ENCODE measurements at places on chromosomes 16 and 17.

DNA sequence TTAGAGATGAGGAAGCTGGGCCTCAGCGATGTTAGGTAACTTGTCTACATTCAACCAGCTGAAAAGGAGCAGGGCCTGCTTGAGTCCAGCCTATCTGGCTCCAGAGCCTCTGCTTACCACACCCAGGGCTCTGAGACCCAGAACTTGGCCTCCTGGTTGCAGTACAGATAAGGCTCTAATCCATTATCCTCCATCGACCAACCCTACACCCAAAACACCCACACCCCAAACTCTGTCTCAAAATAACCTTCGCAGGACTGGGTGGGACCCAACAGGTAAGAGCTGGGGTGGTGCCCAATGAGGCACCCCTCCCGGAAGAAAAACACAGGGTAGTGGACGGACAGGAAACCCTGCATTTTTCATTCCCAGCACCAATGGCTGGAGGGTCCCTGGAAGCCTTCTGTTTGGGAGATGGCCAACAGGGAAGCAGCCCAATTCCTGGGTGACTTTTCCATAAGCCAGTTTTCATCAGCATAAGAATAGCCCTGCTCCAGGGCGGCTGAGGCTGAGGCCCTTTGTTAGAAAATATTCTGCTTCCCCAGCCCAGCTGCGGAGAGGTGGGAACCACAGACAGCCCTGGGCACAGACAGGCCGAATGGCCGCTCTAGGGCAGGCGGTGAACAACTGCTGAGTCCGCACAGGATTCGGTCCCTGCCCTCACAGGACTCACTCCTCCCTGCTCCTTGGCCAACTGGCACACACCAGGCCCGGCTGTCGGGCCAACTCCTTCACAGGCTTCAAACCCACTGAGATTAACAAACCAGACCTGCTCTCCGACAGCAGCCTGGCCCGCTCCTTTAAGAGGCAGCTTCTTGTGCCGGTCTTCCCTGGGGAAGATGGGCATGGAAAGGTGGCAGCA, 9.8 kb downstream of the SMIM5 start:
- DNase-seq: no peak

GRCh38 chr17:68954146-68954896, 871 bp downstream of the ABCA8 start:
- DNase-seq: no peak

DNA sequence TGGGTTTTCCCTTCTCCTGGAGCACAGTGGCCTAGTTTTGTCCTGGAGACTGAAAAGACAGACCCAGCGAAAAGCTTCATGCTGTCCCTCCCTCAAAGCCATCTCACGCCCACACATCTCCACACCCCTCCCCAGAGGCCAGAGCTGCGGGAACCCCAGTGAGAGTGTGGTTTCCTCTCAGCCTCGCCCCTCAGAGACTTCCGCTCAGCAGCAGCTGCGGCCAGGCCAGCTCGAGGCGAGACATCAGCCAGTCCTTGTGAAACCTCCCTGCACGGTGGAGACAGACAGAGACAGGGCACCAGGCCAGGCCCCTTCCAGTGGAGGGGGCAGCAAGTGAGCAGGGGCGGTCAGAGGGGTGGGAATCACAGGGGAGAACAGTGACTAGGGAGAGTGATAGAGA, 77.0 kb upstream of the TNRC6C start:
- peak; percentile 41 for DNase-seq

DNA sequence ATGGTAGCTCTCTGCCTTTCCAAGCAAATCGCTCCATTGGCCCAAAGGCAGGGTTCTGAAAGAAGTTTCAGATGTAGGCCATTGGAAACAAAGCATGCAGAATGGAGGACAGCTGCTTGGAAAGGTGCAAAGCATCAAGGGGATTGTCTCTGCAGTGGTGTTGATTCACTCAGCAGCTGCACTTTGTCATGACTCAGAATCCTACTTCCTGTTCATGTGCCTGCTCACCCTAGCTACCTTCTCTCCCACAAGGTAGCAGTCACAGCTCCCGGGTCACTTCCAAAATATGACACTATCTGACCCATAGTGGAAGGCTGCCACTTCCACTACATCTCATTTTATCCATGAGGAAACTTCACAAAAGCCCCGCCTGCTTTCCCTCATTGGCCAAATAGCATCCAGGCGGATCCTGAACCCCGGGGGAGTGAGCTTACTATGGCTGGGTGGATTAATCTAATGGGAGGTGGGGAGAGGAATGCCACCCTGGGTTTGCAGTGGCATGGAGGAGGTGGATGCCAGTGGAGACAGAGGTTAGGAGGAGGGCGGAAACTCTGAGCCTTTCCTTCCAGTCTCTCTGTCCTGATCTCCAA, 74.7 kb upstream of the NKD1 start:
- DNase-seq: no peak

DNA sequence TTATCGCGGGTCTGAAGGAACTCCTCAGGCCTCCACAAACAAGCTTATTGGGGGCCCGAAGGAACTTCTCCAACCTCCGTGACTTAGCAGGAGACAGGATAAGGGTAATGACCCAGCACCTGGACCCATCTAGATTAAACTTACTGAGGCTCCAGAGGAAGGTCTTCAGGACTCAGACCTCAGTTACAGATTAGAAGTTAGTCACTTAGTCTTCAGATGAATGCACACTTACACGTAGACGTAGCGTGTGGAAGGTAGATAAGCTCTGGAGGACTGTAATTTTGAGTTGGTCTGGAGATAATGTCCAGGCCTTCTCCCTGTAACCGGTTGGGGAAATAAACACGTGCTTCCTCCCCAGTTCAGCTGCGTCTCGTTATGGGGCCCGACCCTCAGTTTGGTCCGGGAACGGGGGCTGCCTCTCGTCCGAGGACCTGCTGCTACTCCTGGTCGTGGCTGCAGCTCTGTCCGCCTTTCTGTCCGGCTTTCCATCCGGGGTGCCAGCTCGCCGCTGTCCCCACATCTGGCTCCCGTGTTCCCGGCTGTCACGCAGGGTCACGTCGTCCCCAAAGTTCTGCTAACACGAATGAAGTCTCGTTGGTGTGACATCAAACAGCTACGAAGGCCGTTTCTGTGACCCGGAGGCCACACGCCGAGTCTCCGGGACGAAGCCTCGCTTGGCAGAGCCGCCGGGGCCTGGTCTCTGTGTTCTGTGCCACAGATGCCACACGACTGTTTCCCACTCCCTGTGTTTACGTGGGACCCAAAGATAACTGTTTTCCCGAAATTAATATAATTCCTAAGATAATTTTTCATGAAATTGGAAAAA, 11.8 kb upstream of the SECTM1 start:
- DNase-seq: no peak

GRCh38 chr17:6048486-6048885, 21.7 kb upstream of the WSCD1 start:
- DNase-seq: no peak

- no peak for DNase-seq
Measured at GRCh38 chr17:40022961-40023541, 7.8 kb downstream of the CSF3 start.

GRCh38 chr17:17942846-17943245, 29.4 kb downstream of the TOM1L2 start:
- DNase-seq: no peak

DNA sequence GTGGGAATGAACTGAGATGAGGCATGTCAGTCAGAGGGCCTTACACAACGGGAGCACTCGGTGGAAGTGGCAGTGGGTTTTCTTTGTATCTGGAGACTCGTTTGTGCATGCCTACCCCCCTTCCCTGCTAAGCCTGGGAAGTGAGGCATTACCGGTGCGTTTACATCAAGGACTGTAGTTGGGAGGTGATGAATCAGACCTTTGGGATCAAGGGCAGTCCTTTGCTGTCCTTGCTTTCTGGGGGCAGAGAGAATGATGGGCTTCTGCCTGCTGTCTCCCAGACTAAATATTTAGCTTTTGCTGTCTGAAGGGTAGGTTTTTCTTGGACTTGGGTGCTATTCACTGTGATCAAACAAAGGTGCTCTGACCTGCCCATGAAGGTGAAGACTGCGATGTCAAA, 83.0 kb downstream of the WWP2 start:
- DNase-seq: no peak

- DNase-seq: no peak
Measured at GRCh38 chr16:88441460-88441859, 11.6 kb upstream of the ZFPM1 start.

GRCh38 chr17:56030009-56030624, 123.2 kb upstream of the ANKFN1 start:
- no peak for DNase-seq

DNA sequence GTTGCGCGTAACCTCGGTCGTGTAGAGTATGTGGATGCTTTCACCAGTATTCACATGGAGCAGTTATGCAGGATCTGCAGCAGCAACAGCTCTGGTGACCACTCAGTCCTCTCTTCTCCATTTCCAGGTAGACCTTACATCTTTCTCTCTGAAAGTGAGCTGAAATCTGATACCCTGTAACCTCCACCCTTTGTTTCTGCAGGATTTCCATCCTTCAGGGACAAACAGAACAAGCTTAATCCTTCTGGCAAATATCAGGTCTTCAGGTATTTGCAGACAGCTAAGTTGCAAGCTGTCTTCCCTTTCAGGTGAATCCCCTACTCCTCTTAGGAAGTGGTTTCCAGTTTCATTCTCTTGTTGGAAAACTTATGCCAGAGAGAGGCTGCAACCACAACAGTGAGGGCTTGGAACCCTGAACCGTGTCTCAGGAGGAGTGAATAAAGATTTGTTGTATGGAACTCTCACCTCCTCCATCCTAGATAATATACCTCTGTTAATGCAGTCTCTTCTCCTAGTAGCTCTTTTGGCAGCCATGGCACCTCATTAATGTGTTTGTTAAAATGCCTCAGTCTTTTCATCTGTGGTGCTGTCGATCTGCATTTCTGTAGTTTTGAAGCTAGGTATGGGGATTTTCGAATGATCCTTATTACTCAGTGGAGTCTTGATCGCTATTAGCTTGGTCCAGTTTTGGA, 172.5 kb downstream of the PRKCA start:
- DNase-seq: no peak

GRCh38 chr16:49355933-49356665, 17.5 kb upstream of the C16orf78 start:
- DNase-seq: no peak

- no peak for DNase-seq
Measured at GRCh38 chr16:87163637-87164036, 153.6 kb downstream of the C16orf95 start.

DNA sequence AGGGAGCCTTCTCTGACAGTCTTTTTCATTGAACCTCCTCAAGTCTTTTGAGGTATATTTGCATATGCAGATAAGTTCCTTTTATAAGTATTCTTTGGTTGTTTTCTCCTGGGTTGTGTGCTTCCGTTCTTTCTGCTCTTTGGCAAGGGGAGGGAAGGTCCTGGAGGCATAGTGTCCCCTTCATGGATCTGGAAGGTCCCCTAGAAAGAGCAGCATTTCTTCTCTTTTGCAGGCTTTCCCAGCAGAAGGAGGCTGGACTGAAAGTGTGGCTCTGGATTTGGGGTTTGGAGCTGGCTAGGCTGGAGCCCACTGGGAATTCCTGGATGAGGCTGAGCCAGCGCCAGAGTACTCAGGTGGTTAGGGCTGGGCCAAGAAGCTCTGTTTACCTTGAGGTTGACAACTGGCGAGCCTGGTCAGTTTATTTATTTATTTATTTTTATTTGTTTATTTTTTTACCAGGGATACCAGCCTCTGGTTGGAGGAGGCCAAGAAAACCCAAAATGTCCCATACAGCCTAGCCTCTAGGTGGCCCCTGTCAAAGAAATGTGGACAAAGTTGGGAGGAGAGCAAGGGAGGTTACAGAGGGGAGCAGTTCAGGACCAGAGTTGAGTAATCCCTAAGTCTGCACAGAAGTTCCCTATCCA, 5.4 kb upstream of the TOP2A start:
- DNase-seq: no peak

Measured in stimulated activated CD4-positive, alpha-beta T cell treated with anti-CD3 and anti-CD28 coated beads, Interleukin-15, amount 100 ng/mL, for 48 hours (primary cell).